ENCODE measurements at places on chromosomes 13 and 19.

- no peak for DNase-seq
- no peaks in the 10 kb centered on the region for H3K4me1 ChIP-seq
- no peaks in the 10 kb centered on the region for H3K36me3 ChIP-seq
- H3K27me3 ChIP-seq: no peaks in the 10 kb centered on the region
- H3K27ac ChIP-seq: no peak overlapping the region
These were observed 833.0 kb upstream of the PCDH9 start for GRCh38 chr13:68063181-68063580.

- no peak for DNase-seq
- no peaks in the 10 kb centered on the region for H3K4me1 ChIP-seq
- no peaks in the 10 kb centered on the region for H3K36me3 ChIP-seq
- peaks cover 1% of the 10 kb centered on the region for H3K27me3 ChIP-seq
- no peak overlapping the region for H3K27ac ChIP-seq
These were observed 10.1 kb upstream of the NFIX start for GRCh38 chr19:12985049-12985776.

GRCh38 chr13:47407808-47408207 is 511.0 kb upstream of the HTR2A start:
- no peaks in the 10 kb centered on the region for H3K36me3 ChIP-seq
- no peak overlapping the region for H3K4me3 ChIP-seq
- H3K4me1 ChIP-seq: no peaks in the 10 kb centered on the region
- H3K27ac ChIP-seq: no peak overlapping the region
- no peak for DNase-seq

DNA sequence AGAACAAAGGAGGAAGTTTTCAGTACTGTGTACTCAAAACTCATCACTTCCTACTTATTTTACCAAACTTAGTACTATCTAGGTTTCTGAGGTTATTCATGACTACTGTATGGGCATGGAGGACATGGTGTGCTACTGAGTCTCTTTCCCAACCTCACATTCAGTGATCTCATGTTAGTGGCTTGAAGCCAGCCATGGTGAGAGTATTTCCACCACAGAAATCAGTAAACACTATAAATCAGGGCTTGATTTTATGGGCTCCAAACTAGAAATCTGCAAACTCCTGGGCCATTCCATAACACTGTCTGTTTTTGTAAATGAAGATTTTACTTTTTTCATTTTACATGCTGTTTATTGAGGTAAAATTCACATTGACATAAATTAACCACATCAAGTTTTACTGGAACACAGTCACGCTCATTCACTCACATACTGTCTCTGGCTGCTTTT is 19.7 kb downstream of the MED26 start:
- H3K4me1 ChIP-seq: peaks cover 45% of the 10 kb centered on the region
- H3K27ac ChIP-seq: no peak overlapping the region
- no peak overlapping the region for H3K4me3 ChIP-seq
- no peaks in the 10 kb centered on the region for H3K27me3 ChIP-seq

- H3K4me3 ChIP-seq: no peak overlapping the region
- no peak for DNase-seq
- H3K27me3 ChIP-seq: no peaks in the 10 kb centered on the region
- H3K4me1 ChIP-seq: peaks cover 27% of the 10 kb centered on the region
- H3K36me3 ChIP-seq: peaks cover 38% of the 10 kb centered on the region
These were observed 36.2 kb upstream of the LPAR6 start for GRCh38 chr13:48448959-48449614.

GRCh38 chr13:40389081-40389641 is 277.3 kb downstream of the FOXO1 start:
- H3K27ac ChIP-seq: peak overlapping the region; percentile 100
- peak overlapping the region; percentile 90 for H3K4me3 ChIP-seq
- H3K36me3 ChIP-seq: peaks cover 8% of the 10 kb centered on the region
- peak; percentile 31 for DNase-seq

- H3K36me3 ChIP-seq: peaks cover 8% of the 10 kb centered on the region
- DNase-seq: no peak
- H3K27me3 ChIP-seq: no peaks in the 10 kb centered on the region
- no peak overlapping the region for H3K4me3 ChIP-seq
These were observed 76.7 kb downstream of the MBNL2 start for GRCh38 chr13:97298816-97299215.

DNA sequence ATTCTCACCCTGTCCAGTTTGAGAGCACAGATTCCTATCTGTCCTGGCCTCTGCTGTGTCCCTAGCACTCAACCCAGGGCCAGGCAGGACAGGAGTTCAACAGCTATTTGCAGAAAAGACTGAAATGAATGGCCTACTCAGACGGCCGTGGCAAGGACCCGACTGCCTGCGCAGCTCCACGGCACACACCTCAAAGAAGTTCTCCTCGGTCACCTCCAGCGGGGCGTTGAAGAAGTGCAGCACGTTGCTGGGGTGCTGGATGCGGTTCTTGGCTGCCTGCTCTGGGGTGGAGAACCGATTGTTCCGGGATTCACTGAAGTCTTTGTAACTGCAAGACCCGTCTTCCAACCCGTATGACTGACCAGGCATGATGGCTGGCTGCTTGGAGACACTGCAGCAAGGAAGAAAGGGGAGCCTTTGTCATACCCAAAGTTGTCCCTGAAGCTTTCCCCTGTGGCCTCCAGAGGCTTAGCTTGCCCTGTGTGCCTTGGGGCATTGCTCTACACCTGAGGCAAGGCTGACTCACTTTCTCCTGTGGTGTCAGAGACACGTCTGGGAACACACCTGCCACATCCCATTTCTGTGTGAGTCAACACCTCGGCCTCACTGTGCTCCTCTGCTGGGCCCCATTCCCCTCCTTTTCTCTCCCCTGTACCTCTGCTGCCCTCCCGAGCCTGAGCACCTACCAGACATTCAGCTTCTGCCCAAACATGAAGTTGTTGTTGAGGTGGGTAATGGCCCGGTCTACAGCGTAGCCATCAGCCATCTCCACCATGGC is 6.8 kb upstream of the ECH1 start:
- peak overlapping the region; percentile 81 for H3K27ac ChIP-seq
- peaks cover 80% of the 10 kb centered on the region for H3K36me3 ChIP-seq

Data from activated naive CD8-positive, alpha-beta T cell treated with anti-CD3 and anti-CD28 coated beads, Interleukin-2, amount 50 U/mL, for 24 hours (primary cell).